ENCODE measurements at places on chromosomes 16 and 17. TPM values are rescaled to one million over a fixed set of nuclear protein-coding genes. Genes with fewer than 3 reads are reported as not detected.

HSF5 gene
- total RNA-seq = under 0.01 TPM

TP53TG3F gene
- 0.22 TPM for total RNA-seq

WSCD1 gene
- total RNA-seq = 0.14 TPM

EIF3C gene
- total RNA-seq = 142 TPM

HCRT gene
- total RNA-seq = not detected

TNP2 gene
- total RNA-seq = not detected

All from placental pericyte (primary cell).